Gastrocnemius medialis (tissue), 4 donors: ENCODE measurements at places on chromosomes 3 and 15.

GRCh38 chr3:33360136-33360825, 79.9 kb downstream of the UBP1 start:
- DNase-seq, result no peak

- DNase-seq, result peak; percentile 49
Measured at GRCh38 chr3:4824926-4825325, 154.3 kb upstream of the BHLHE40 start.

DNA sequence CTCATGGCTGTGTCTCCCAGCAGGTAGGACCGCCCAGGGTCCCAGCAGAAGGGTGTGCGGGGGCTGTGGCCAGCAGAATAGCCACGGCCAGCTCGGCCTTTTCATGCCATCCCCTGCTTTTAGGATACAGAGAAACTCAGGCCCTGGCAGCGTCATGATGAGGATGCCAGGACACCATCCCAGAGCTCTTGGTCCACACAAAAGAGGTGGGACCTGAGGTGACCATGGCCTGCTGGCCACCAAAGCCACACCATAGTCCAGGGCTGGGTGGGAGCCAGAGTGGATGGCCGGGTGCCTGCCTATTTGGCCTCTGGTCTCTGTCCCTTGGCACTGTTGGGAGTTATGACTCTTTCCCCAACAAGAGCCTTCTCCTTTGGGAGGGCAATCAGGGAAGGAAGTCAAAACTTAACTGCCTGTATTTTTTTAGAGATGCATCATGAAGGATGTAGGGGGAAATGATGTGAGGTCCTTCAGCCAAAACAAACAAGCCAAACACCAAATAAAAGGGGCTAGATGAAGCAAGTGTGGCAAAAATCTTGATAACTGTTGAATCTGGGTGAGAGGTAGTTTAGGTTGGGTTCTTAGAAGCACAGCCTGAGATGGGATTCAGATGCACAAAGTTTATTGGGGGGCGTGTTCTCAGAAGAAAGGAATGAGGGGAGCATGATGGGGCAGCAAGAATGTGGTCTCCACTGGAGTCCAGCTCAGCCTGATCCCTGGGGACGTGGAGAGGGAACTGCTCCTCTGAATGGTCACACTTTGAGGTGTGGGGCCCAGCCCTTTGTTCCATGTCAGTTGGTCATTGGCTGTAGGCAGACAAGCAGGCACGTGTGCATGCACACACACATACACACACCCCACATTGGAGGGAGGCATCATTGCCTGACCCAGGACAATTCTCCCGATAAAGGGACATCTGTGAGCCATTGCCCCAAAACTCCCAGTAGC, 33.2 kb downstream of the SMAD6 start:
- no peak for DNase-seq

DNA sequence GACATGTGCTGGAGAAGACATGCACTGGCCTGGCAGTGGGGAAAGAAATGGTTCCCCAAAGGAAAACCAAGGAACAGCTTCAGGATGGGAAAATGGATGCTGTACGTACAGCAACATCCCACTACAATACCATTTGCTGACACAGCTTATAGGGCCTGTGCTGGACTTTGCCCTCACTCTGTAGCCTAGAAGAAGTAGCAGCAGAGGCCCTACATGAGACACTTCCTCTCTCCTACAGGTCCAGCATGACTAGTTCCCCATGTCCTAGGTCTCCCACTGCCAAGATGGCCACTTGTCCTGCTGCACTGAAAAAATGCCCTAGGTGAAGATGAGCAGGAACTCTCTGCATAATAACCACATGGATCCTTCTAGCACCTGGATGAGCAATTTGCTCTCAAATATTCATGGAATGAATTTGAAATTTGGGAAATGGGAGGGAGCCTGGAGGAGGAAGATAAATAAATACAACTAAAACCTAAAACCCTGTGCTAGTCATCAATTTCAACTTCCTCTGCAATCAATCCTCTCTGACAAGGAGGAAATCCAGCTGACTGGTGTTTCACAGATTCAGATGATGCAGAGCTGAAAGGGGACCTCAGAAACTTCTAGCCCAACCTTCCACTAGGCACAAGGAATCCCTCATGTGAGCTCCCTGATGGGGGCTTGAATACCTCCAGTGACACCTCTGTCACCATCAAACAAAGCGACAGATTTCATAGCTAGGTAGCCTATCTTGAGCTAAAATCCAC, 514.3 kb upstream of the PPP2R3A start:
- no peak for DNase-seq

DNA sequence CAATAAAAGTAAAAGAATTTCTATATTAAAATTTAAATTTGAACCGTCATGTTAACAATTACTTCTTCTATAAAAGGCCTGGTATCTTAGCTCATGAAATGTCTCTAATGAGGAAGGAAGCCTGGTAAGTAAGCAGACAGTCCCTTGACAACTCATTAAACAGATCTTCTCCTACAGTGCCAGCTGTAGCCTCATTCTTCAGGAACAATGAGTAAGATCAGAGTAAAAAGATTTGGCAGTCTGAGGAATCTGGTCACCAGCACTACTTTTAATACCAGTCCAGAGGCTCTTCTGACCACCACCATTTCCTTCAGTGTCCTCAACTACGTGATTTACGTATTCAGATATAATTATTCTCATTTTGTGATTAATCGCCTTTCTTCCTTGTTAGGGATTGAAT, 955.0 kb upstream of the ALCAM start:
- no peak for DNase-seq

DNA sequence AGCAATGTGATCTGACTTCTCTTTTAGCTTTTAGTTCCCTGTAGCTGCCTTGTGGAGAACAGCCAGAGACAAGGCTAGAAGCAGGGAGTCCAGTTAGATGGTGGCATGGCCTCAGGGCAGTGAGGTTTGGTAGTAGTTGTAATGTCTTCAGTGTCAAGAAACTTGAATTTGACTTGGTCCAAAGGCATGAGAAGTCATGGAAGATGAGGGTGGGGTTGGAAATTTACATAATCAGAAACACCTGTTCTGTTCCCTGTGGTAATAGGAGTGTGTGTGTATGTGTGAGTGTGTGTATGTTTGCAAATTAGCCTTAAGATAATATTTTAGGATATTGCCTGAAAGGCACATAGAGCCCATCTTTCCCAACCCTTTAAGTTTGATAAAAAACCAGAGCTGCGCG, 55.2 kb upstream of the GCNT3 start:
- no peak for DNase-seq

DNA sequence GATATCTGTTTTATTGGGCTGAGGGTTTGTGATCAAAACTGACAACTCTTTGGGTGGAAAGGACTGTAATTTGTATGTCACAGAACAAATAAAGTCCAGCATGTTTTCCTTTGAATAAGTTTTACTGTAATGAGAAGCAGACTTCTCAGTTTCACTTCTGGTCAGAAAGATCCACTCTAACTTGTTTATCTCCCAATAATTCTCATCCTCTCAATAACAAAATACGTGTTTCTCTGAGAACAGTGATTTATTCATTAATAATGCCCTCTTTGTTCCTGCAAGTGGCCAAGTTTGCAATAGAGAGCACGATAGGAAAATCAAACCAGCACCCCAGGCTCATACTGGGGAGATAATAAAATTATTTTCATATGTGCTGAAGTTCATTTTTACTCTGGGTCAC, 190.6 kb downstream of the CNTN3 start:
- no peak for DNase-seq

DNA sequence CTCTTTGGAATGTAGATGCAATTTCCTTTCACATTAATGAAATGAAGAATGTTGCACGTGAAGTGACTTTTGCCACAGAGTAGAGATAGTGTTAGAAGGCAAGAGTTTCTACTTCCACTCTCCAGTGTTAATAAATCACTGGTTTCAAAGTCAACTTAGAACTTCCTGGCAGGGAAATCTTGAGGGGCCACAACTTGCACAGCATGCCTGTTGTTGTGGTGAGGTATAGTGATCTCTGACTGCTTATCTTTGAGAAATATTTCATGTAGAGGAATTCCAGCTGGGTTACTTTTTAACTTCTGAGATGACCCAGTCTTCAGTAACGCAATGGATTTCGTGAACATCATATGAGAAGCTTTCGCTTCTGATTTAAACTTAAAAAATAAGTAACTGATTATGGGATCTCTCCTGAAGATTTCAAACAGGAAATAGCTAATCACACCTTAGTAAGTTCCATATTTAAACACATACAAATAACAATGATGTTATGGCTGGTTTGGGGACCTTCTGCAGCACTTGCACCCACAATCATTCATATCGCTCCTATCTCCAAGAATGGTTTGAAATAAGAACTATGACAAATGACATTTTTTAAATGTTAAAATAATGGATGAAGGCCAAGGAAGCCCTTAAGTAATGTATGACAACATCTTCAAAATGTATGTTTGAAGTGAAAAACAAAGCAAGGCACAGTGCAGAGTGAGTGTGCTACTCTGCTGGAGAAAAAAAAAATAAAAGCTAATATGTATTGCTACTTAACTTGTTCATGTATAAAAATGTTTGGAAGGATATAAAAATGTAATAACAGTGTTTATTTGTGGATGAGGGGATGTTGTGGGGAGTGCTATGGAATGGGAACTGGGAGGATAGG, 726.5 kb upstream of the NECTIN3 start:
- no peak for DNase-seq

- DNase-seq, result no peak
Measured at GRCh38 chr15:41773332-41773728, 954 bp upstream of the MAPKBP1 start.

DNA sequence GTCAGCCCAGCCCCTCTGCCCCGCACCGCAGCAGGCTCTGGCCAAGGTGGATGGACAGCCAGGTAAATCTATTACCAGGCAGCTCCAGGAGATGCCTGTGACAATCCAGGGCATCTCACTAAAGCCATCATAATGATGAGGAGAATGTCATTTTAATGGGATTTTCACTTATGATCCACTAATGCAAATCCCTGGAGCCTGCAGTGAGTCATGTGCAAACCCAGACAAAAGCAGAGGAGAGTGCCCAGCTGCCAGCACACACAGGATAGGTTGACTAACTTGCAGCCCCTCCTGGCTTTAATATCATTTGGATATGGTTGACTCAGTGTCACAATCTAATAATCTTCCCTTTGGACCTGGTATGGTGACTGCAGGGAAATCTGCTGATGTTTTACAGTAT, 206.9 kb upstream of the TRIM42 start:
- no peak for DNase-seq

DNA sequence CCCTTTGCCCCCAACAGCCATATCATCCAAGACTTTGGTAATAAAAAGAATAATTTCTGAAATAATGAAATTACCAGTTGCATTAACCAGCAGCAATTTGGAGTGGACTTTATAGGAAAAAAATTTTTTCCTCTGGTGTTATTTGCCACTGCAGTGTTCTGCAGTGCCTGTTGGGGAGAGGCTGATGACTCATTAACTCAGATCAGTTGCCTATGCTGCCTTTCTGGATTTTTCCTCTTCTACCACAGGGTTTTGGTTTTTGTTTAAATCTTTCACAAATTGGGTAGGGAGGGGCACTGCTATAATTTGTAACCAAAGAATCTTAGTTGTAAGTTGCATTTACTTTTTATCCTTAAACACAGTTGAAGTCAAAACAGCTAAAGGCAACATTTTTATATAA, 22.7 kb downstream of the ATP6V1A start:
- no peak for DNase-seq

DNA sequence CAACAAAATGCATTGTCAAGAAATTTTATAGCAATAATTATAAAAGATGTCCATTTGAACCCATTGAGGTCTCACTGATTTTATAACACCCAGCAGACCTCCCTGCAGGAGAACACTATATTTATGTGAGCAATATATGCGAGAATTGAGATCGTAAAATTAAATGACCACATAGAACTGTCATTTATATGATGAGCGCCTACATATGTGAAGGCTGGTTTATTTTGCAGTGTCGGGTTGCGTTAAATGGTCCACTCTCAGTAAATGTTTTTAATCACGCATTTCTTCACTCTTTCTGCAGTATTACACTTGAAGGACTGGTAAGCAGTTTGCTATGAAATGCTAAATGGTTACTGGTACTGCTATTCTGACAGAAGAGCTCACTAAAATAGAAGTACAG, 408.5 kb upstream of the AGTR1 start:
- DNase-seq, result no peak

DNA sequence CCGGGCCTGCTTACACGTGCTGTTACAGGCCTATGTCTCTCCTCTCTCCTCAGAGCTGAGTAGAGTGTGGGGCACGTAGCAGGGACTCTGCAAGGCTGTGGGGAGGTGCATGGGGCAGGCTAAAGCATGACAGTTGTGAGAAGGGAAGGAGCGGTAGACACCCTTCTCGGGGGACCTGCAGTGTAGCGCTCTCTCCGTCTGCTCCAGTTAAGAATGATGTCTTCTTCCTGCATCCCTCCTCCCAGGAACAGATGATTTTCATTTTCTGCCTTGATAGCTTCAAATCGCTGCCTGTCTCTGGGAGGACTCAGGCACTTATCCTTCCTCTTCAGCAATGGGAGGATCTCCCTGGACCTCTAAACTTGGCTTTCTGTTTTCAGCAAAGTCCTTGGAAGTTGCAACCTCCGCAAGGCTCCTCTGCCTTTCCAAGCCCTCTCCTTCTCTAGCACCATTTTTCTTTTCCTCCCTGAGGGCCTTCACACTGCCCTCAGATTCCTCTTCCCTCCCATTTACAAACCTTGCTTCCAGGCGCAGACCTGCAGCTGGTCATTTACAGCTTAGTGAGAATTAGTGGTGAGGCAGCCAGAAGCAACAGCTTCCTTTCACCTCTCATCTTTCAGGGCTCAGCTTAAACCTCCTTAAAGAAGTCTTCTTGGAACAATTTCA, 23.4 kb upstream of the TLE3 start:
- DNase-seq, result no peak

DNA sequence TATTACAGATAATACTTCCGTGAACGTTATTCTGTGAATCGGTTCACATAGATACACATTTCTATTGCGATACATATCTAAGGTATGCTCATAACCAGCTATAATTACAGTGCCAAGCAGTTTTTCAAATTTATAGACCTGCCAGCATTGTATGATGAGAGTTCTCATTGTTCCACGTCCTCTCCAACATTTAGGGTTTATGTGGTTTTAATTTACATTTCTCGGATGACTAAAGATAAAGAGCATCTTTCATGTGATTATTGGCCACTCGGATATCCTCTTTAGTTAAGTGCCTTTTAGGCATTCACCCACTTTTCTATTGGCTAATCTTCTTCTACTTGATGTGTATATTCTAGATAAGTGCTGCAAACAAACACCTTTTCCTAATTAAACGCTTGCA, 134.7 kb upstream of the CCDC54 start:
- no peak for DNase-seq
